ENCODE measurements at places on chromosomes 4 and X. TPM values are rescaled to one million over a fixed set of nuclear protein-coding genes. Genes with fewer than 3 reads are reported as not detected.

Gene STOX2
- 4.5 TPM for total RNA-seq

Gene ADGRG4
- total RNA-seq = under 0.01 TPM

Gene DDX53
- not detected for total RNA-seq

Gene C4orf50
- not detected for total RNA-seq

Gene TMSB15A
- 0.15 TPM for total RNA-seq

Gene FOXP3
- 0.05 TPM for total RNA-seq

Gene PDS5A
- 71.4 TPM for total RNA-seq

Gene LARP7
- total RNA-seq = 52.4 TPM

Gene ADH4
- total RNA-seq = not detected

Gene PF4V1
- 13.5 TPM for total RNA-seq

Gene JCHAIN
- 0.30 TPM for total RNA-seq

Gene LUZP4
- not detected for total RNA-seq

Gene SMIM43
- total RNA-seq = 0.30 TPM

Gene NOP14
- 15.5 TPM for total RNA-seq

Gene FGD1
- 1.7 TPM for total RNA-seq

Gene CENPVL2
- not detected for total RNA-seq

Gene MTHFD2L
- 71.8 TPM for total RNA-seq

Measured in renal cortical epithelial cell (primary cell).